ENCODE measurements at places on chromosomes 4 and X.

- DNase-seq: peak; percentile 67
Measured at GRCh38 chrX:38754102-38754790, 47.0 kb upstream of the MID1IP1 start.

GRCh38 chr4:173529477-173530325, at the start of gene HAND2:
Gene HAND2, minus strand, starts transcription at chr4:173530229. Its CDS starts 940 bp downstream, at chr4:173529289.
- DNase-seq: peak; percentile 90

DNA sequence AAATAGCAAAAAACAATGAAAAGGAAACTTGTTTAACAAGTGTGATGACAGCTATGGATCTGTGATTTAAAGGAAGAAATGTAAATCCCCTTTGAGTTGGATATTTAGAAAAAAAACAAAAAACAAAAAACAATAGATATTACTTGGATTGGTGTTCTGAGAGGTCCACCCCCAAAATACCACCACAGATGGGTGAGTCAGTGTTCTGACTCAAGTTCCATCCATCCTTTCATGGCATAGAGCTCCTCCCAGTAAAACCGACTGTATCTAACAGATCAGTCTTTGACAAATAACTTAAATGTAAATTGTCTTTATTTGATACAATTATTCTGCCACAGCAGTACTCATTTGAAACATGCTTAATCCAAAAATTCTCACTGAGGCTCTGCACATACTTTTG, 27.4 kb downstream of the TMPRSS11B start:
- DNase-seq: no peak

DNA sequence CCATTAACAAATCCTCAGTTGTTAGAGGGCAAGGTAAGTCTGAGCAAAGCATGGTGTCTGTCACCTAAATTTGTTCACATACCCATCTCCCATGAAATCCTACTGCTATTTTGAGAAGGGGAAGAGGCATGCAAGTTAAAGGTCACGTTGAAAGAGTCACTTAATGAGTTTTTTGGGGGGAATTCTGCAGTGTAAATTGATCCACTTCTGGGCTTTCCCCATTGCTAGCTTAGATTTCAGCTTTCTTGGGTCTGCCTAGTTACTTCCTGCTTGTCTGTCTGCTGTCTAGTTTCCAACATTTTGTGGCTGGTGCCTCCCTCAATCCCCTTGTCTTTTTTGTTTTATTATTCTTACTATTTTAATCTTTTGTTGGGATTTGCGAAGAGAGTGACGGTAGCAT, 32.0 kb downstream of the CEP135 start:
- no peak for DNase-seq

GRCh38 chrX:21730026-21730425, 27.9 kb downstream of the SMPX start:
- DNase-seq: no peak

DNA sequence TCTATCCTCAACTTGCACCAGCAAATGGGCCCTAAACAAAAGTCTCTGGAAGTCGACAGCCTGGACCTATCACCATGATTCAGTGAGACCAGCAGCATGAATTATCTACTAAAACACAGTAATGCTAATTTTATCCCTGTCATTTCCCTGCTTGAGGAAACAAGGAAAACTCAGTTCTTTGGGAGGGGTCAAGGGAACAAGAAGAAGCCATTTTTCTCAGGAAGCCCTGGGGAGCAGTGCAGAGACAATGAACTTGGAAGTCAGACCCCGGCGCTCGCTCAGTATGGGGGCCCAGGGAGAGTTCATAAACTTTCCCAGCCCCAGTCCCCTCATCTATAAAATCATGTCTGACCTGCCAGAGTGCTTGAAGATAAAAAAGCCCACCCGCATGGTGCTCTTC, 50.4 kb downstream of the DCTD start:
- no peak for DNase-seq

DNA sequence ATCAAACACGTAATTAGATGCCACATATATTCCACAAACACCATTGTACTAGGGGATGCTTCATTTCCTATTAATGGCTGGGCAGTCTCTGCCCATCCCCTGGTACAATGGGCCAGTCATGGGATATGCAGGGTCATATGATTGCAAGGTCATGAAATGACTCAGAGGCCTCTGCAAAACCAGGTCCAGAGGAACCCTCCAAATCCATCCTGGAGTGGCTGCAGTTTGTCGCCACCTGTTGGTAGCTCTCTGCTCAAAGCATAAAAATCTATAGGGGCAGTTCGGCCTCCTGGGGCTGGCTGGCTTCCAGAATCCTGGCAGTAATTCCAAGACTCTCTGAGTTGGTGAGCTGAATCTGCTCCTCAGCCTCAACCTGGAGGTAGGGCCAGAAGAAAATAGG, 22.9 kb upstream of the PUDP start:
- no peak for DNase-seq

- no peak for DNase-seq
Measured at GRCh38 chr4:140659943-140660700, 91.4 kb upstream of the UCP1 start.

DNA sequence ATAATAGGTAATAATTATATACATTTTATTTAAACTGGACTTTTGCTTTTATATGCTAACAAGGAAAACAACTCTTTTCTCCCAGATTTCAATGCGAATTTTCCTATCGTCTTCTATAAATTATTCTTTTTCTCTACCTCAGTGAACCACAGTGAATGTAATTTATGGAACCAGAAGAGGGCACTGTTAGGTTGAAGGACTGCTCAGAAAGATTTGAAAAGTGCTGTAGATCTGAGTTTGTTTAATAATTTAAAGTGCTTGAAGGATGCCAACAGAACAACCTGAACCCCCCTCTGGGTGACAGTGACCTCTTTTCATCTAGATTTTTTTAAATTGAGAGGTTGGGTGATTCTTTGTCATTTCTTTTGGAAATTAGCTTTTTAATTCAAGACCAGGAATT, 54.9 kb downstream of the PHOX2B start:
- peak; percentile 13 for DNase-seq

DNA sequence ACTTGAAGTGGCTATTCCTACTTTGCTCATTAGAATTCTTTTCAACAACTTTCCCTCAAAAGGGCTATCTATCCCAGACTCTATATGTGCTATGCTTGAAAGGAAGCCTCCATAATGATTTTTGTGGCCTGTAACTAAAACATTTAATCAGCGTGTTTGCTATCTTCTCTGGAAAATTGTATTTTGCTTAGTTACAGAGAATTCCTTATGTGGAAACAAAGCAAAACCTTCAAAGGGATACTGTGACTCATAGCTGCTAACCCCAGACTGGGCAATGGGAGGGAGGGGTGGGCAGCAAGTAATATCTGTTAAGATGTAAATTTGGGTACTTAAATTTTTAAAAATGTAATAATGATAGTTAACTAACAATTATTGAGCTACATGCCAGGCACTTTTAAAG, 3.7 kb downstream of the SLC25A14 start:
- DNase-seq: no peak

Data from muscle of back (tissue), 13 donors.